ENCODE measurements at places on chromosomes 3 and 15.

- no peak for DNase-seq
Measured at GRCh38 chr3:195386739-195387138, 56.1 kb downstream of the ACAP2 start.

- DNase-seq, result no peak
Measured at GRCh38 chr15:51356147-51356546, 14.7 kb downstream of the GLDN start.

- DNase-seq, result no peak
Measured at GRCh38 chr3:186519021-186519658, 25.0 kb downstream of the CRYGS start.

GRCh38 chr15:41024131-41024530 is 70.9 kb downstream of the CHAC1 start:
- no peak for DNase-seq

GRCh38 chr3:185912929-185913901 is 24.6 kb downstream of the TRA2B start:
- no peak for DNase-seq
